ENCODE measurements at places on chromosomes 7 and 10. TPM values are rescaled to one million over a fixed set of nuclear protein-coding genes. Genes with fewer than 3 reads are reported as not detected.

GRCh38 chr10:12369982-12370381 is 20.6 kb downstream of the CAMK1D start:
- DNase-seq = no peak

DNA sequence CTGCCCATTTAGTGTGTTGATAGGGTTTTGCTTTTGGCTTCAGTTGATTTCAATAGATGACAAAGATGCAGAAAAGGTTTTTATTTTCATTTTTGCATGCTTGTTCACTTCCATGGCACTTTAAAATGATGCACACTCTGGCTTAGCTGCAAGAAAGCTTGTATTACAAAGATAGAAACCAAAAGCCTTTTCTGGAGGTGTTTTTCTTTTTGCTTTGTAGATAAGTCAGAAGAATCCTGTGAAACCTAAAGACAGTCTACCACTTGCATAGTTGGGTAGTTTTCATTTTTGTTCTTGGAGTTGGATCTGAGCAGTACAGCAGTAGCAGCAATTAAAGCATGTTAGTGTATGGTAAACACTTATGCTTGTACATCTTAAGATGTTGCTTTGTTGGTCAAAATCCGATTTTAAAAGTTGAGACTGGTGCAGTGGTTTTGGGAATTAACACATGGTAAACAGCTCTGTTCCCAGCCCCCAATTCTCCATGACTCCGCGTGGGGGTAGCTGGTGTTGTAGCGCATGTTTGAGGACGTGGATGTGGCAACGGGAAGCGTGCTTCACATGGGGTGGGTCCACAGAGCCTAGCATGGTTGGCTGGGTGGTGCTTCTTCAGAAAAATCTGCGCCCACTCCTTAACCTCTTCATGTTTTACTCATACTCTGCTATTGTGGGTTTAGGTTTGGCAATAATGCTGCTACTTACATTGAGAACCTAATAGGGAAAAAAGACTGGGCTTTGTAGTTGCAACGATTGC is 19.8 kb downstream of the CCNY start:
- no peak for DNase-seq

DNA sequence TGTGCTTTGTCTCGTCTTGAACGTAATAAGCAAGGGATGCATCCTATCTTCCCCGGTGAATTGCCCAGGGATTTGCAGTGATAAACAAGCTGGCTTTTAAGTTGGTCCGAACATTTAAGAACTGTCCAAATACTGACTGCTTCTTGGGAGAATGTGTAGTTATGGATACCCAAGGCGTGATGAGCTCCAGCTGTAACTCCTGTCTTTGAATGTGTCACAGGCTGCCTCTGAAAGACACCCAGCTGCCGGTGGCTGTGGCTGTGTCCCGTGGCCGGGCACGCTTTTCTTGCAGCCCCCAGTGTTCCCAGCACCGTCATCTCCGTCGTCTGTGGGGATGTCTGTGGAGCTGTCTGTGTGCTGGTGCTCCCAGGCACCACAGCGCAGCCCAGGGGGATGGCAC is 118.1 kb downstream of the GLRX3 start:
- no peak for DNase-seq

DNA sequence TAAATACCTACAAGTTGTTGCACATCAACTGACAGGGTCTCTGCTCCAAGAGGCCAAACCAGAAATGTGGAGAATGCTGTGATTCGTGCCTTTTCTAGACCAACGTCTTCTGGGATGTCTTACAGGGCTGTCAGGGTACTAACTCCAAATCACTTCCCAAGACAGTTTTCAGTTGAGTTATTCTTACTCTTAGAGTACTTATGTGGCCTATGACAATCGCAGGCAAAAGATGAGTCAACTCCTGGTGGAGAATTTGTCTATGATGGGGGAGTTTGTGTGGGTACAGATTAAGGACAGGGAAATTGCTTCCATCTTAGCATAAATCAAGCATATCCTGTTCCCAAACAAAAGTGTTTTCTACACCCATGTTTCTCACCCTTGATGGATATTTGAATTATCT is 734.8 kb downstream of the TNS3 start:
- DNase-seq = no peak

GRCh38 chr10:73886661-73887293 is 12.4 kb upstream of the CAMK2G start:
- no peak for DNase-seq

GRCh38 chr10:42885491-42886270 is 103.1 kb downstream of the BMS1 start:
- no peak for DNase-seq

DNA sequence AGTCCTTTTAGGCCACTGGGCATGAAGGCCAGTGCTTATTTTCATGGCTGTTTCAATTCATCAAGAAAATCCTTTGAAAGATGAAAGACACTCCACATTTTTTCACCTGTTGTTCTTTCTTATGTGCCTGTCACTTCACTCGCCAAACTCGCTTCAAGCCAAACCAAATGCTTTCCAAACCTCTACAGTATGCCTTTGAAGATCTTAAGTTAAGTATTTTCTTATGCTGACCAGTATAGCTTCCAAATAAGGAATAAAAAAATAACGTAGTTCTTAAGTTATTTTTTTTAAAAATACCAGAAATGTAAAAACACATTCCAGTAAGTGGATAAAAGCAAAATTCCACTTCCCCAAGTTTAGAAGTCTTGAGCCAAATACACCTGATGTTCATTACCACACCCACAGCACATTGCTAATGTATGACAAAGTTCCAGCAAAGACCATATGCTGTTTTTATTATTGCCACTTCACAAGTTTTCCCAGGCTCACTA is 186.1 kb downstream of the MTERF1 start:
- no peak for DNase-seq

DNA sequence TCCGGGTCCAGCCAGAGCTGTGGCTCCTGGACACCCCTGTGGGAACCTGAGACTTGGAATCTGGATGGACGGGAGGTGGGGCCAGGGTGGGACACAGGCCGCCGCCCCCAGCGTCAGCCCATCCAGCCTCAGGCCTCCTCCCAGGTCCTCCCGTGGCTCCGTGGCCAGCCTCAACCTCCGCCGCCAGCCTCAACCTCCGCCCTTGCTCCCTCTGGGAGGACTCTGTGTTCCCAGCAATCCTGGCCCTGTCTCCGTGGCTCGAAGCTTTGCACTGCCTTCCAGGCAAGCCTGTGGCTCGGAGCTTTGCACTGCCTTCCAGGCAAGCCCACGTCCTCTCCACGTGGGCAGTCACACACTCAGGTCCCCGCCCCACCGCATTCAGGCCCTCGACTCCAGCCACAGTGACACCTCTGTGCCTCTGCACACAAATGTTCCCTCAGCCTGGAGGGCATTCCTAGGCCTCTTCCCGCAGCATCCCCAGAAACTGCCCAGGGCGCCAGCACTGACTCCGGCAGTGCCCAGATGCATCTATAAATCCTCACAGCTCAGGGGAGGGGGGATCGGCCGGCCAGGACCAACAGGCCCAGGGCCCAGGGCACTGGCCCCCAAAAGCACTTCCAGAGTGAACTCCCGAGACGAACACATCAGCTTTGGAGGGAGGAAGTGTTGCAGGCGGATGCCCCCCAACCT is 44.7 kb upstream of the PDGFA start:
- DNase-seq = no peak

- DNase-seq = no peak
Measured at GRCh38 chr10:133023216-133023843, 64.4 kb upstream of the ADGRA1 start.

DNA sequence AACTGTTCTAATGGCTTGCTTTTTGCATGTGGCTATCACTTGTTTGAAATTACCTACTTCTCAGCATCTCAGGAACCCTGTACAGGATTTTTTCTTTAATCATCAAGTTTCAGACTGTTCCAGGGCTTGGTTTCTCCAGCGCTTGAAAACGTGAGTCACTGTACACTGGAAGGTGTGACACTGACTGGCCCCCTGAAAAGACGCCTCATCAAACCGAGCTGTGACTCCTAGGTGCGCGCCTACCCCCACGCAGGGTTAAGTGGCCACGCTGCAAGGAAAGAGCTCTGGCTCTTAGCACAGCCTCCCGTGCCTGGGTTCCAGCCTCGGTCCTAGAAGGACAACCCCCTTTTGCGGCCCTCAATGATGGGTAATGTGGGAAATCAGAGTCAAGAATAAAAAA is 81.0 kb downstream of the EBF3 start:
- no peak for DNase-seq

- no peak for DNase-seq
Measured at GRCh38 chr7:30468041-30468440, 10.5 kb downstream of the NOD1 start.

GRCh38 chr7:149706398-149706797 is 67.0 kb downstream of the ZNF467 start:
- DNase-seq = no peak

- no peak for DNase-seq
Measured at GRCh38 chr10:129328546-129328945, 138.5 kb upstream of the MGMT start.

DNA sequence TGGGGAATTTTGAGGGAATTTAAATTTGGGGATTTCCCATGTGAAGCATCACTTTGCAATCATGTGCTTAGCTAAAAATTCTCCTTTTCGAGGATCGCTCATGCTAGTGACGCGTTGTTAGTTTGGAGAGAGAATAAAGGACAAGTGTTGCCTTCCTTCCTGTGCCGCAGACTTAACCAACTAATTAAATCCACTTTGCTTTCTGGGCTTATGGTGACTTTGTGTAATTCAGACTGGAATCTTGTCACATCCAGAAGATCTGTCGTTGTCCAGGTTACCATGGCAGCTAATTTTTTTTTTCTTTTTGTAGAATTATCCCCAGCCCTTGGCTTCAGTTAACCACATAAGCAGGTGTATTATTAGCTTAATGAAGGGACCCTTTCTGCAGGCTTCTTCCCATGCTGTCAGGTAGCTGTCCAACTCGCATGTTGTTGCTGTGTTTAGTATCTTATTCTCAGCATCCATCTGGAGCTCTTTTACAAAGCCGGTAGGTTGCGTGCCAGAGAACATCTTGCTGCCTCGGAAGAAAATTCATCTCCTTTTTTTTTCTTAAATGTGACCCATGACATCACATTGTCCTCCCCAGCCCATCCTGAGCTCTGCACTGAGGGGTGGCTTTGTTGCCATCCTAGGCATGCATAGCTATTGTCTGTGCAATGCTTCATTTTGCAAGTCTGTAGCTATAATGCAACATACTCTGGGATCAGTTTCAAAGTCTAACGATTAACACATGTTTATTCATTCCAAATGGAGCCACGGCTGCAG is 47.2 kb upstream of the NRP1 start:
- DNase-seq = no peak

DNA sequence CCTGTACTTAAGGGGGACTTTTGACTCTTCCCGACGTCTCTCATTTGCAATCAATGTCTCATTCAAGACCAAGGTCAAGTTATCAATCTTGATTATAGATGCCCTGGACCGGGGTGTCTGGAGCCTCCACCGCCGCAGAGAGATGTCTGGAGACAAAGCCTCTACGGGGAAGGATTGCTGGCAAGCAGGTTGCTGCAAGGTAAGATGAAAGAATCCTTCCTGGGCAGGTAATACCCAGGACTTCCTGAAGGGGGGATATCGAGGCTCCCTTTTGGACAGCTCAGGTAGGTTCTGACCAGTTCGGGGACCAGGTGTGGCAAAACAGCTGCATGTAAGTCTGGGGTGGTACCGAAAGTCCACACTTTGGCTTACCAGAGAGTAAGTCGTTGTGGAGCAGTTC is 12.5 kb upstream of the CUX1 start:
- DNase-seq = no peak

Gene UPK3BL2
- total RNA-seq = 8.0 TPM

Gene CPXM2
- total RNA-seq = 1.8 TPM

Gene MAT1A
- not detected for total RNA-seq

Gene GPC2
- 57.9 TPM for total RNA-seq

Gene COX19
- total RNA-seq = 23.4 TPM

Gene OR2A1
- not detected for total RNA-seq

Gene ITPRID1
- total RNA-seq = 0.27 TPM

Gene PTPRZ1
- 180 TPM for total RNA-seq

All from cerebellum (tissue), 4 donors.